Putamen (tissue), 1 donor: ENCODE measurements at places on chromosomes 5 and 9.

DNA sequence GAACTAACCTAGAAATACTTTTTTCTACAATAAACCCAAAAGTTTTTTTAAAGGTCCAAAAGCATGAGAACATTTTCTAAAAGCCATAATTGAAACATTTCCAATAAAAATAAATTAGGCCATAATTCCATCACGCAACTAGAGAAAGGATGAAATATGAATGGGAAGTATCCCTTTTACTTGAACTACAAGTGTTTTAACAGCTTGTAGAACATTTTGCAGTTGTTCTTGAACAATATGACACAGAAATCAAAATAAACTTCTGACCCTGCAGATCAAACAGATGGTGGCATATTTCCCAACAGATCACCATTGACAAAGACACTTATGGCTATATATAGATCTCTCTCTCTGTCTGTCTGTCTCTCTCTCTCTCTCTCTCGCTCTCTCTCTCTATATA, 624.4 kb downstream of the PSAT1 start:
- no peak for DNase-seq

GRCh38 chr5:136080483-136081216, 51.9 kb downstream of the TGFBI start:
- peak; percentile 62 for DNase-seq

DNA sequence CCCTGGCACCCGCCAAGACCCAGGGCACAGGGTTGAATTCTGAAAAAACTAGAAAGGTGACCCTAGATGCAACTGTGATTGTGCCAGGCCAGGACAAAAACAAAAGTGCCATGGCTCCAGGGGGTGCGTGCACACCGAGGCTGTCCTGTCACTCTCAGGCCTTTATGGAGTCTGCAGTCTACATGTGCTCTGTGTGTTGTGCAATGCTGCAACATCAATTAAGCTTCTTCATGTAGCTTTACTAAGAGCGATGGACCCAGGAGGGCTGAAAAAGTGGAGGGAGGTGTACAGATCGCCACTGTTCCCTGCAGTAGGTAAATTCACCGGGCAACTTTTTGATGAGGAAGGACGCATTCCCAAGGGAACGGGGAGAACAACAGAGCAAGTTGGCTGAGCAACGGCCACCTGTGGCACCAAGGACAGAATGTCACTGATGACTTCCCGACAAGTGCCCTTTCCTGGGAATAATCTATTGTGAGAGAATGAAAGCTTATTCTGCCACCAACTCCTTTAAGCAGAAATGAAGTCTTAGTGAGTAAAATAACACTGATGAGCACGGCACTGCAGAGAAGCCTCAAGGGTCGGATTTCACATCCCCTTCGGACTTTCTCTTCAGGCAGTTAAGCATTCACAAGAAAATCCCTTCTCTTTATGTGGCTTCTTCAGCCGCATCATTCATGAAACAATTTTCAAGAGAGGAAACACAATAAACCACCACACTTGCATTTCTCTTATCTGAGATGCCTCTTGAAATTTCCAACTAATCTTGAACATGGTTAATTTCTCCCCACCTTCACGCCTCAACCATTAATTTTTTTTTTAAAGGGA, 149.6 kb downstream of the DROSHA start:
- DNase-seq: no peak

DNA sequence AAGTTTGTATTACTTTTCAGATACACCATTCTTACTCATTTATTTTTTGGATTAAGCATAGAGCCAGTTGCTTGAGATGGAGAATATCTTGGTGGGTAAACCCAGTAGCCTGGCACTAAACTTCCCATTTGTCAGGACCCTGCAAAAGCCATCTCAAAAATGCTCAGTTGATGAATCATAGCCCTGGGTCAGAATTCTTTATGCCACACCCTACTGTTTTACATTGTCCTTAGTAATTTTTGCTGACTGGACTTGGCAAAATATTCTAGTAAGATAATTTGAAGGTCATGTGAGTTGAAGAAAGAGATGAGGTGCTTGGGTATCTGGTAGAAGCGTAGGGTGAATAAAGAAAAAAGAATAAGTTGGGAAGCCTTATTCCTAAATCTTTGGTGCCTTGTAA, 50.7 kb downstream of the C7 start:
- no peak for DNase-seq

GRCh38 chr5:72185496-72186329, 78.4 kb downstream of the MAP1B start:
- DNase-seq: no peak

DNA sequence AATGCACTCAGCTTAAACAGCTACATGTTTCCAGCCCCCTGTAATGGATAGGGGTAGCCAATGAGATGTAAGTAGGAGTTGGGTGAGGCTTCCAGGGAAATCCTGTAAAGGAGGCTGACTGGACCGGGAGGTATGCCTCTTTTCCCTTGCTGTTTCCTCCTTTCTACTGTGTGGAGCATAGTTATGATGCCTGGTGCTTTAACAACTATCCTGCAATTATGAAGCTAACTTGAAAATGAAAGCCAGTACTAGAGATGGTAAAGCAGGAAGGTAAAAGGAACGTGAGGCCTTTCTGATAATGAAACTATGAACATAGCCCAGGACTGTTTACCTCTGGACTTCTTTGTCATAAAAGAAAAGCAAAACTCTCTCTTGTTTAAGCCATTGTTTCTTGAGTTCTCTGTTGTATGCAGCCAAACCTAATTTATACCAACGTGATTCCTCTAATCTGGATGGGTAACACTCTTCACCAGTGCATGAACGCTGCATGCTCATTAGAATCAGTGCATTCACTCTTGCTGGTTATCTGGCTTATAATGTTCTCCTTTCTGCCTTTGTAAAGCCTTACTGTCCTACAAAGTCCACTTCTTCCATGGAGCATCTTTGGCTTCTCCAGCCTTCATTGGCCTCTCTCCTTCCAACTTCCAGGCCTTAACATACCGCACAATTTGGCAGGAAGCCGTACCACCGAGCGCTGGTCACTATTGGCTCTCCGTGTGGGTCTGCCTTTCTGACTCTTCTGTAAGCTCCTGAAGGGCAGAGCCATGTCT, 8.3 kb upstream of the ARHGEF28 start:
- no peak for DNase-seq

DNA sequence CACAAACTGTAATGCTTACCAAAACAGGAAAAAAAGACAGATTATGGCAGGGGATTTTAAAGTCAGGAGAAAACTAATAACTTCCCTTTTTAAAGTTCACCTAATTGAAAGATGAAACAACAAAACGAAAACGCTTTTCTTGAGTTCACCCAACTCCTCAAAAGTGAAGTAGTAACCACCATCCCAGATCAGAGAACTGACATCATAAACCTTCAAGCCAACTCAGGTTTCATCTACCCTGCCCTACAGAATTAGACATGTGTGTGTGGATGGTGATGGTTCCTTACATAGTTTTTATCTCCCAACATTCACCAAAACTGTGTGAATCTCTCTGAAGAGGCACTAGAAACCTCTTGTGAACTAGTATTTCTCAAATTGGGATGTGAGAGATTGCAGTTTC, 195.2 kb upstream of the PTGER4 start:
- DNase-seq: no peak

DNA sequence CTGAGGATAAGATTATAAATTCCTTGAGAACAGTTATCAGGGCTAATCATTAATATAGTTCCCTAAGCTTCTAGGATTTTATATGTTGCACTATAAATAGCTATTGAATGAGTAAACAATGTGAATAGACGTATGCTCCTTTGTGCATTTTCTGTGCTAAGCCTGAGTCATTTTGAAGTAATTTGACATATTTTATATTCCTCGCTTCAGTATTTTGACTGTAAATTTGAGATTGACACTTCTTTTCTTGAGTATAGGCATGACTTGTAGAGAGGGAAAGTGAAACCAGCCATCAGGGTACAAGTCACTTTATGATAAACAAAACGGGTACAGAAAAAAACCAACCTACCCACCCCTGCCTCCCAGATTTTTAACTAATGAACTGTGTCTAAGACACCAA, 367.7 kb upstream of the PRR16 start:
- no peak for DNase-seq

DNA sequence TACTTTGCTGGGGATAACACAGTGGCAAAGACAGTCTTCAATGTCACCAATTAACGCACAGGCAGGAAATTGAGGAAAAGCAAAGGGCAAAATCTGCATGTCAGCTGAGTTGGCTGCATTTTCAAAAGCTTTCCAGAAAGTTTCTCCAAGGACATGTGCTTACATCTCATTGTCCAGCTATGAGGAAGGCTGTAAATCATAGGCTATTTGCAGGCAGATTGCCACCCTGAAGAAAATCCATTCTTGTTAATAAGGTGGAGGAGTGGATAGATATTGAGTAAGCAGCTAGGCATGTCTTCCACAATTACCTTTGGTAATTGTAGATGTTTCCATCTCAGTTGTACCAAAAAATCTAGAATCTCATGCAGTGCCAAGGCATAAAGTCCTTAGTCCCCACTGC, 278.0 kb upstream of the NUDT12 start:
- no peak for DNase-seq

- DNase-seq: peak; percentile 9
Observed at GRCh38 chr9:73683862-73684591, 532.4 kb downstream of the ANXA1 start.

- DNase-seq: peak; percentile 41
Observed at GRCh38 chr5:170541146-170541769, 37.4 kb downstream of the KCNIP1 start.

DNA sequence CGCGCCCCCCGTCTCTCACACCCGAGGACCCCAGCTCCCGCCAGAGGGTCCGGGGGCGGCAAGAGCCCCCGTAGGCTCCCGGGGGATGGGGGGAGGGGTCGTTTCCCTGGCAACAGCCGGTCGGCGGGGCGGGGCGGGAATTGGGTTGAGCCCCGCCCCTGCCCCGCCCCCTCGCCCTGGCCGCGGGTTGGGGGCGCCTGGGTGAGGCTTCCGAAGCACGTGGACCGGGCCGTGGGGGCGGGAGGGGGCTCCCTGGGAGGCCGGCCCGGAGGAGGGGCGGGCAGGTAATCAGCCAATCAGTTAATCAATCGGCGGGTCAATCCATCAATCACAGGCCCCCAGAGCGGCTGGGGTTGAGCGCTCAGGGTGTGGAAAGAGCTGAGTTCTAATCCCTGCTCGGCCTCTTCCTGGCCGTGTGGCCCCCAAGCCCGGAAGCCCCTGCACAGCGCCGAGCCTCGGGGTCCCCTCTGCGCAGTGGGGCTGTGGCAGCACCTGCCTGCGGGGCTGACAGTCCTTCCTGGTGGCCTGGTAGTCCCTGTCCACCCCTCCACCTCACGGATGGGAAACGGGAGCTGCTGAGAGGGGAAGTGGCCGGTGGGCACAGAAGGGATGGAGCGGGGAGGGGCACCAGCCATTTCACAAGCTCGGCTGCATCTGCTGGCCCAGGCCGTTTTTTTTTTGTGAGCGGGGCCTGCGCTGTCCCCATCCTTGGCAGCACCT, 174.2 kb upstream of the IER5L start:
- DNase-seq: no peak

DNA sequence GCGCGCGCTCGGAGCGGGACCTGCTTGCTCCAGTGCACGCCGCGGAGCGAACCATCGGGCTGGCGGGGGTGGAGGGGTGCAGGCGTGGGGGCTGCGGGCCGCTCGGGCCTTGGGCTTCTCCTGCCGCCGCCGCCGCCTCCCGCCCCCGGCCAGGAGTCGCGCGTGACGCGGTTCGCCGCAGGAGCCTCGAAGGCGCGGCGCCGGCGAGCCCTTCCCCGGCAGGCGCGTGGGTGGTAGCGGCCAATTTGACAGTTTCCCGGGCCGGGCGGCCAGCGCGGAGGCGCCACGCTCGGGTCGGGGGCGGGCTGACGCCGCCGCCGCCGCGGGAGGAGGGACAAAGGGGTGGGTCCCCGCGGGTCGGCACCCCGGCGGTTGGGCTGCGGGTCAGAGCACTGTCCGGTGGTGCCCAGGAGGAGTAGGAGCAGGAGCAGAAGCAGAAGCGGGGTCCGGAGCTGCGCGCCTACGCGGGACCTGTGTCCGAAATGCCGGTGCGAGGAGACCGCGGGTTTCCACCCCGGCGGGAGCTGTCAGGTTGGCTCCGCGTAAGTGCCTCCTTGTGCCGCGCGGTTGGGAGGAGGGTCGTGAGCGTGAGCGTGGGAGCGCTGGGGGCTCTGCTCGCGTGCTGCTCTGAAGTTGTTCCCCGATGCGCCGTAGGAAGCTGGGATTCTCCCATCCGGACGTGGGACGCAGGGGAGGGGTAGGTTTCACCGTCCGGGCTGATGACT, at the start of gene TJP2:
TJP2 (plus strand) TSS at position 387 of the 725 bp plus-strand sequence; CDS start at position 483, 96 bp downstream.
- peak; percentile 70 for DNase-seq

DNA sequence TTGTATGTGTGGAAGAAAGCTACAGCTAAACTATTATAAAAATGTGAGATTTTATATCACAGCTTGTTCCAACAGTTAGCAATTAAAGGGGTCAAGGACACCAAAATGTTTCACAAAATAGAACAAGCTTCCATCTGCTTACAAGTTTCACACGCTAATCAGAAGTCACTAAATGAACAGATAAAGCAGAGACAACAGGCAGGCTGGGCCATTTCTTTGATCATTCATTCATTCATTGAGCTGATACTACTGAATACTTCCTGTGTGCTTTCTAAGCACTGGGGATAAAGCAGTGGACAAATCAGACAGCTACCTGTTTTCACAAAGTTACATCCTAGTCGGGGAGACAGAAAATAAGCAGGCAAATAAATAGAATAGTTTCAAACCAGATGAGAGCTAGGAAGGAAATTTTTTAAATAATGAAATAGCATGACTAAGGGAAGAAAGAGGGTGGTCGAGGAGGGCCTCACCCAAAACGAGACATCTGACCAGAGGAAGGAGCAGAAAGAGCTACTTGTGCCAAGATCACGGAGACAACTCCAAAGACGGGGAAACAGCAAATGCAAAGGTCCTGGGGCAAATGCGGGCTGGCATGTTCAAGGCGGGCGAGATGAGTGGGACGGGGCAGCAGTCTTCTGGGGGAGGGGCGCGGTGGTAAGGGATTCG, 1.2 kb downstream of the MAPK9 start:
- no peak for DNase-seq

GRCh38 chr9:86281593-86282076, 703 bp downstream of the ISCA1 start:
- no peak for DNase-seq

DNA sequence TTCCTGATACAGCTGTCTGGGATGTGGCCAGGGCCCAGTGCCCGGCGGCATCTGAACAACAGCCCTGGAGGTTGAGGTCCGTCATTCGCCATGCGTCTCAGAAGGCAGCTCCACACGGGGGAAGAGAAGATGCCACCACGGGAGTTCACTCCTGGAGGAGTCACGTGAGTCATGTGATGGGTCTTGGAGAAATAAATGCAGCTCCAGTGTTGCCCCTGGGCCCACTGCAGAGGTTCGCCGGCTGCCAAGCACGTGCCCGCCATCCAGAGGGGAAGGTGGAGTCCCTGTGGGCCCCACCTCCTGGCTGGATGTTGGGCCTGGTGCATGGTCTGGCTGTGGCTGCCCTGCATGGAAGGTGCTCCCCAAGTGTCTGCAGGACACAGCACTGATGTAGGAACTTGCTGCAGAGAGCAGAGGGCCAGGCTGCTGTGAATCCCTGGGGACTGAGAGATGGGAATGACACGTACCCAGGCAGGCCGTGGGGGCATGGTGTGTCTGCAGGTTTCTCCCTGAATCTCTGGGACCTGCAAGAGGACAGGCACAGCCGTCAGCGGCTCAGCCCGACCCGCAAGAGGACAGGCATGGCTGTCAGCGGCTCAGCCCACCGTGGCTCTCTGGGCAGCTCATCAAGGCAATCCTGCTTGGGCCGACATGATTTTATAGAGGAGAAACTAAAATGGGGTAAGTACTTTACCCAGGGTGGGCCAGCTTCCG, 418.3 kb upstream of the IRX4 start:
- DNase-seq: no peak
